Hematopoietic multipotent progenitor cell treated with erythropoietin and hydrocortisone succinate and interleukin-3 and kit ligand, for 8 days (in vitro differentiated cells): ENCODE measurements at places on chromosomes 2 and 18.

DNA sequence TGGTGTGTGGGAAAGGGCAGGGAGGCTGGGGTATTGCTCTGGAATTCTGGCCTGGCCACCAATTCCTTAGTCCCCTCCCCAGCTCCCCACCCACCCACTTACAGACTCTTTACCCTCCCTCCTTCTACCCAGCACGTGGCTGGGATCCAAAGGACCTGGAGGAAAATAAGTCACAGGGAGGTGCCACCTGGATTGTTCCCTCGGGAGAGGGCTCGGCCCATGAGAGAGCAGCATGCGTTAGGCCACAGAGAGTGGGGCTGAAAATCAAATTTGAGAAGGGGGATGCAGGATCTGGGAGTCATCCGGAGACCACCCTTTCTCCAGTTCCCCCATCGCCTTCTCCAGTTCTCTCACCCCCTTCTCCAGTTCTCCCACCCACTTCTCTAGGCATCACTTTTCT, 3.0 kb downstream of the ASPRV1 start:
- no peak for DNase-seq

- DNase-seq, result no peak
These were observed 374.2 kb upstream of the MAP2 start for GRCh38 chr2:209049608-209050007.

DNA sequence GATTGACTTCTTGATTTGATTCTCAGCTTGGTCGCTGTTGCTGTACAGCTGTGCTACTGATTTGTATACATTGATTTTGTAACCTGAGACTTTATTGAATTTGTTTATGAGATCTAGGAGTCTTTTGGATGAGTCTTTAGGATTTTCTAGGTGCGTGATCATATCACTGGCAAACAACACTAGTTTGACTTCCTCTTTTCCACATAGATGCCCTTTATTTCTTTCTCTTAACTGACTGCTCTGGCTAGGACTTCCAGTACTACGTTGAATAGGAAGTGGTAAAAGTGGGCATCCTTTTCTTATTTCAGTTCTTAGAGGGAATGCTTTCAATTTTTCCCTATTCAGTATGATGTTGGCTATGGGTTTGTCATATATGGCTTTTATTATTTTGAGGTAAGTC, 101.3 kb downstream of the OSBPL1A start:
- DNase-seq, result no peak

DNA sequence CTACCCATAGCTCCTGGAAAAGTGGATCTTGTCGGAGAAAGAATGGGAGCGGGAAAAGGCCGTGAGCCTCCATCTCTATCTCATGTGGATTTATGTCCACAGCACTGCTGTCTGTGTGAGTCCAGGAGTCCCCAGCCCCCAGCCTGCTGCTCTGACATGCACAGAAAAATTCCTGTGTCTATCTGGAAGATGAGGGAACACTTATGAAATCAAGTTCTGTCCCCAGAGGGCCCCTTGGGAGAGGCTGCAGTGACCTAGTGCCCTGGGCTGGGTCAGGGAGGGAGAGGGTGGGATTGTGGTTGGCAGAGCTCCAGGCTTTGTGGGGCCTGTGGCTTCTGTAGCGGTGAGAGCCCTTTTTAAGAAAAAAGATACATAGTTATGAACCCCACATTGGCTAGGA, 37.6 kb downstream of the HJURP start:
- no peak for DNase-seq

- no peak for DNase-seq
These were observed 523.2 kb downstream of the TNS1 start for GRCh38 chr2:217479566-217479965.

DNA sequence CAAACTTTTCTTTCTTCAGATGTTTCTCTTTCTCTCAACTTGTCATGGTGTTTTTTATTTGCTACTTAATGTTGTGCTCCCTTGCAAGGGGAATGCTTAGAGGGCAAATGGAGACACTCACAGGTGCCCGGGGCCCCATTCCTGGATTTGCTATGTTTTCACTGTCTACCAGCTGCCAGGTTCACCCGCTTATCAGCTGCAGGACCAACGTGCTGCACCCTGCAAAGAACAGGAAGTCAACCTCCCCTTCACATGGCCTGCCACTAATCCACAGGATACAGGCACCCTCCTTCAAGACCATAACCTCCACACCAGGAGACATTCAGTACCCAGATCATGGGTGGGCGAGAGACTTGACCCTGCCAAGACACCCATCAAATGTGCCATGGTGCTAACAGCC, 237.6 kb upstream of the STON1 start:
- peak; percentile 74 for DNase-seq

DNA sequence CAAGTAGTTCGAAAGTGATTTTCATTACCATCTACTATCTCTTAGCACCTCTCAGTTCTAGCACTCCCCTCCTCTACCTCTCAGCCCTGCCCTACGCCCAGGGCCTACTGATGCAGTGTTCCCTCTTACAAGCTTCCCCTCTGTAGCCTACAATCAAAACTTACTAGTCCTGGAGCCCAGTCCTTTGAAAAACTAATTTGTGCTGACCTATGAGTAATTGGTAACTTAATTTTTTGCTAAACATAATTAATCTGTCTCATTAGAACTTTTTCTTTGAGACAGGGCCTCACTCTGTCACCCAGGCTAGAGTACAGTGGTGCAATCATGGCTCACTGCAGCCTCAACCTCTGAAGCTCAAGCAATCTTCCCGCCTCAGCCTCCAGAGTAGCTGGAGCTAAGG, 44.9 kb downstream of the MREG start:
- no peak for DNase-seq

DNA sequence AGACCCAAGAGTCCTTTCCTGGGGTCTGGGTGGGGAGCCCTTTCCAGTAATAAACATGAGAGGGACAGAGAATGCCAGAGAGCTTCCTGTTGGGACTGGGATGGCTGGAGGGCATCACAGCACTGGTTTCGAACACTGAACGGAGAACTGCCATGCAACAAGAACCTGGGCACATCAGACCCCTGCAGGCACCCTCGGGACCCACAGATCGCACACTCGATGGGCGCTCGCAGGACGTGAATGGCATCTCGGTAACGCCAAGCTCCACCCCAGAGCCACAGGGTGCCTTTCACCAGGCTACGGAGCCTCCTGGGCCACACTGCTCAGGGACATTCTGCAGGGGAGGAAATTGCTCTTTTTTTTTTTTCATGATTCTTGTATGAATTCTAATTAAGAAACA, 25.1 kb downstream of the SLC66A2 start:
- no peak for DNase-seq

GRCh38 chr2:228102949-228103348, 78.5 kb downstream of the SPHKAP start:
- DNase-seq, result no peak

DNA sequence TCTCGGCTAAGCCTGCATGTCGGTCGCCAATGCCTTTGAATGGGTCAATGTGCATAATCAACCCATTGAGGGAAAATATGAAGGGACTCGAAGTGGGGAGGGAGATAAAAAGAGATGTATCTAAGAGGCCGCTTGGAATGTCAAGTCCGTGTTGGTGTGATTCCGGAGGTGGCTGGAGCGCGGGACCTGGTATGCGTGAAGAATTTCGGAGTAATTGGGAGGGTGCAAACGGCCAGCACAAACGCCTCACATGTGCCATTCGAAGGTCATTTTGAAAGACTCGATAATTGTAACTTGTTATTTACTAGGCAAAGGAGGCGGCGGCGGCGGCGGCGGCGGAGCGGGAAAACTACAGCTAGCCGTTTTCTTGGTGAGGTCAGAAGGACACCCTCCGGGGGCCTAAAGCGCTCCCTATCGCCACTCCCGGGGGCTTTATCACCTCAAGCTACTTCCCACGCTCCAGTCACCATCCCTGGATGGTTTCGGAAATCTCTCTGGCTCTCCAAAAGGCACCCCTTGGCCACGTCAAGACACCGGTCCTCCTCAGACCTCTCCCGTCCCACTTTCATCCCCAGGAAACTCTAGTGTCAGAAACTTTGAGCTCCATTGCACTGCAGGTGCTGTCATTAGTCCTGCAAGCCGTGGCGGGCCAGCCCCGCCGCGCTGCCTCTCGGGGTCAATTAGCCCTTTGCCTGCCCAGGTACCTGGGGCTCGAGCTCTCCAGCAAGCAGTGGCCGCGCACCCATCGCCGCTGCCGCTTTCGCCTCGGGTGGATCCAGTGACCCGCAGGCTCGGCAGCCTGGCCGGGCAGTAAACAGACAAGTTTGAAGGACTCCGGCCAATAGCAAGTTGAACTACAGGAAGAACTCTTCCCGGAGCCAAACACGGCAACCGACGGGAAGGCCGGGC, 1.5 kb downstream of the ERBB4 start:
- DNase-seq, result no peak

DNA sequence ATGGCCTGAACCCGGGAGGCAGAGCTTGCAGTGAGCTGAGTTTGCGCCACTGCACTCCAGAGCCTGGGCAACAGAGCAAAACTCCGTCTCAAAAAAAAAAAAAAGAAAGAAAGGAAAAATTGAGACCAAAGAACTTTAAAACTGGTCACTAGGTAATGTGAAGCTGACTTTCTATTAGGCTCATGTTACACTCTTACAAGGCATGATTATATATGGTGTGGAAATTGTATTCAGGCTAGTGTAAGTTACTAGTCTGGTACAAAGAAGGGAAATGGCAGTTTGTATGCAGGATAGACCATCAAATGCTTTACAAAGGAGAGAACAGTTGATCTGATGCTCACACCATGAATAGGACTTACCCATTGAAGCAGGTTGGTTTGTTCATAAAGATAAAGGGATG, 35.4 kb upstream of the ARMC9 start:
- DNase-seq, result no peak

DNA sequence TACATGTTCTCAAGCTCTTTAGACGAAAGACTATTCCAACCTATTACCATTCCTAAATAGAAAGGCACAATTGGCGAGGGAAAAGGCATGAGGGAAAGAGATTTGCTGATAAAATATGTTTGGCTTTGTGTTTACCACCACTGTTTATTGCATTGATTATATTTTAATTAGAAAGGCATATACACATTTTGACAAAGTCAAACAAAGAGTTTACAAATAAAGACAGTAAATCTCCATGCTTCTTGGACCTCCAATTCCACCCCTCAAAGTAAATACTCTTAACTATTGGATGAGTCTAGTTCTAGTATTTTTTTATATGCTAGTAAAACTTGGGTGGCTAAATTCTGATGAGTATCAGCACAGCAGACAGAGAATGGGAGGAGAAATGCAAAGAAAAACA, 521.4 kb downstream of the FBXO15 start:
- no peak for DNase-seq
